T-helper 2 cell (primary cell): ENCODE measurements at places on chromosomes 3 and 15.

DNA sequence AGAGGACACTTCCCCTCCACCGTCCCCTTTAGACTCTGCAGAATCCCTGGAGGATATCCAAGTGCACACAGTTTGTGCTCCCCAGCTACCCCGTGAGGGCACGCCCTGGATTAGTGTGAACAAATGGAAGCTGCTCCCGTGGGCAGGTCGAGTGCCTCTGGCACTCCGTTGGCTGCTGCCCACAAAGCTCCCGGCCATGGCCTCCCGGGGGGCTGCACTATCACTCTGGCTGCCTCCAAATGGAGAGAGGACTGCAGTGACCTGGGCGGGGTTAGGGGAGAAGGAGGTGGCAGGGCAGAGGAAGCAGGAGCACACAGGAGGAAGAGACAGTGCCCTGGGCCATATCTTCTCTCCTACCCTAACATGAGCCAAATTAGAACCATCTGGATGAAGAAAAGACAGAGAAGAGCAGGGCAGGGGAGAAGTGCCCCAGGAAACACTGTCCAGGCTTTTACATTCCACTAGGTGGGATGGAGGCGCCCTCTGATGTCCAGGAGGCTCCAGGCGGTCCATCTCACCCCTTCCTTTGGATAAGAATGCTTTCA lies 29.4 kb upstream of the ACAD9 start:
- DNase-seq: no peak

DNA sequence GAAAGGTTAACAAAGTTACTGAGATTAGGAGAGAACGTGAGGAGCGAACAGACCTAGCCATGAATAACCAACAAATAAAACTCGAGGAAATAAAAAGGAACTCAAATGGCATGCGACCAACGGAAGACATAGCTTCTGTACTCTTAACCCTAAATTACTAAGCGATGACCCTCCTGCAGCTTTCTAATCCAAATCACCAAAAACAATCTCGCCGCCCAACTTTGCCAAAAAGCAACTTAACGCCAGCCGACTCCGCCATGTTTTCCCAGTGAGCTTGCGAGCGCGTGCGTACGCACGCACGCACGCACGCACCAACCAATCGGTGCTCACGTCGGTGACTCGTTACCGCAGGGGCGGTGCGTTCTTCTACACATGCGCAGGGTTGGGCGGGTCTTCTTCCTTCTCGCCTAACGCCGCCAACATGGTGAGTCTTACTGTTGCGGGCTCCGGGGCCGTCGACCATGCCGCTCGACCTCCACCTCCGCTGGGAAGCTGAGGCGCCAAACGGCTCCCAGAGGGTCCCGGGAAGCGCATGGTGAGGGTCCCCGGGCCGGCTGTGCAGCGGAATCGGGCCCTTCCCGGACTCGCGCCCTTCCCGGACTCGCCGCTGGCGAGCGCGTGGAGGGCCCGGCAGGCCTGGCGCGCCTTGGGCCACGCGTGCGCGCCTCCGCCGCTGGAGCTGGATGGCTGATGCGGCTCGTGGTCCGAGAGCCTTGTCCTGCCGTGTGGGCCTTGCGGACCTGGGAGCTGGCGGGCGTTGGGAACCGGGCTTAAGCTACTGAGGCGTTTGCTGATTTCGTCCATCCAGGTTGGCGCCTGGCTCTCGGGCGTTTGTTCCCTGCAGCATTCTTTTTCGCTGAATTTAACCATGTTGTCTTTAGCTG lies at the start of gene RPL14:
RPL14 (plus strand) TSS at position 400 of the 884 bp plus-strand sequence; CDS start at position 533, 133 bp downstream.
- DNase-seq: peak; percentile 98

DNA sequence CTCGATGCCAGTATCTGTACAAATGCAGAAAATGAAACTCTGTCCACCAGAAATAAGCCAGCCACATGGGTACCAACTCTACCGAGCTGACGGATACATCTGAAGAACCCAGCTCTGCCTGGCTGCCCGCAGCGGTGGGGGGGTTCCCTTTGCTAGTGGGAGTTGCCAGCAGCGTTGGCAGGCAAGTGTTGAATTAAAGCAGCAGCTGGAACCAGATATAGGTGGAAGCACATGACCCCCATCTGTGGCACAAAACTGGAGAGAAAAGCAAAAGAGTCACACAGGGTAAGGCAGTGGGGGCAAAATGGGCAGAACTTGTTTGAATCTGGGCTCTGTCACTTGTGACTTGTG lies 17.9 kb downstream of the CRYGS start:
- DNase-seq: no peak

GRCh38 chr15:85730001-85730820 lies 64.5 kb downstream of the KLHL25 start:
- peak; percentile 74 for DNase-seq

DNA sequence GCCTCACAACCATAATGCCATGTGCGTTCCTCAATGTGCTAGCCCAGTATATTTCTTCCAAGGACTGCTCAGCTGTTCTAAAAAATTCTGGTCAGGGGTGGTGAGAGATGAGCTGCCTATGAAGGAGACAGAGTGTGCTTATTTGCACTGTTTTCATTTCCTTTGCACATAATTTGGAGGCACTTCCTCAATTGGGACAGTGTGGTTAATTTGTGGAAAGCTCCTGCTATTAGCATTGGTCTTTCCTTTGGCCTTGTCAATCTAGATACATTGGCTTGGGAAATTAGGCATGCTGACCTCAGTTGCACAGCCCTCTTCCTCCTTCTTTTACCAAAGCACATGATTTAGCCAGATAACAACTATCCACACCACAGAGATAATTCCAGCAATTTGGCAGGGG lies 9.4 kb downstream of the FAM81A start:
- no peak for DNase-seq

DNA sequence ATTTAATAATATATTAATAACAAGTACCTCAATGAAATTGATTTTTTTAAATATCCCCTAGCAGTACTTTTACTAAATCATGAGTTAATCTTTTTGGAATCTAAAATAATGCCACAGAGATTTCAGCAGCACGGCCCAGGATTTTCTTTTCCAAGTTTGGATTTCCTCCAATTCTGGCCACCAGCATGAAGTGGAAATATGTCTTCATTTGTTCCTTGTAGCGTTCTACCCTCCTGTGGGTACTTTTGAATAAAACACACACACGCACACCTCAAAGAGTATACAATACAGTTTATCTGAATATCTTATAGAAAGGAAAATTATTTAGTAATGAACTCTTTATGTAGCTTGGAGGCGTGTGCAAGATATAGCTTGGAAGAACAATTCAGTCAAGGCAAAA lies 125.1 kb upstream of the STT3B start:
- no peak for DNase-seq

- no peak for DNase-seq
Measured at GRCh38 chr3:89889386-89889785, 782.0 kb downstream of the EPHA3 start.

DNA sequence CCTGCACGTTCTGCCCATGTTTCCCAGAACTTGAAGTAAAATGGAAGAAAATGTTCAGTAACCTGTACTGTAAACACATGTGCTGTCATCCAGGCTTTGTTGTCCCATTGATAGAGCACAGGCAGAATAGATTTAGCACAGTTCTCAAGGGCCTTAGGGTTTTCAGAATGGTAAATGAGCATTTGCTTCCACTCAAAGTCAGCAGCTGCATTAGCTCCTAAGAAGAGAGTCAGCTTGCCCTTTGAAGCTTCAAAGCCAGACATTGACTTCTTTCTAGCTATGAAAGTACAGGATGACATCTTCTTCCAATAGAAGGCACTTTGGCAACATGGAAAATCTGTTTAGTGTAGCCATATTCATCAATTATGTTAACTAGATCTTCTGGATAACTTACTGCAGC lies 76.2 kb upstream of the TMEM108 start:
- no peak for DNase-seq

- no peak for DNase-seq
Measured at GRCh38 chr15:38895326-38896255, 331.0 kb upstream of the RASGRP1 start.

DNA sequence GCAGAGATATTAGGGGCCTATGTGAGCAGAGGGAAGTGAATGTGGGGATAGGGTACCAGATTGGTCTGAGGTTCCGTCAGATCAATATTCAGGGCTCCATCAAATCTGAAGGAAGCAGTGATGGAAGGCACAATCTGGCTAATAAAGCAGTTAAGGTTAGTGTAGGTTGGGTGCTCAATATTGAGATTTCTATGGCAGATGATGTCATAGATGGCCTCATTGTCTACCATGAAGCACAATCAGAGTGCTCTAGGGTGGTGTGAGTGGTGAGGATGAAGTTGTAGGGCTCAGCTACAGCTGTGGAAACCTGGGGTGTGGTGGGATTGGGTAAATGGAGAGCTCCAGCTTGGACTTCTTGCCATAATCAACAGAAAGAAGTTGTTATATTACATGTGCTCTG lies 58.2 kb downstream of the NR2F2 start:
- no peak for DNase-seq

DNA sequence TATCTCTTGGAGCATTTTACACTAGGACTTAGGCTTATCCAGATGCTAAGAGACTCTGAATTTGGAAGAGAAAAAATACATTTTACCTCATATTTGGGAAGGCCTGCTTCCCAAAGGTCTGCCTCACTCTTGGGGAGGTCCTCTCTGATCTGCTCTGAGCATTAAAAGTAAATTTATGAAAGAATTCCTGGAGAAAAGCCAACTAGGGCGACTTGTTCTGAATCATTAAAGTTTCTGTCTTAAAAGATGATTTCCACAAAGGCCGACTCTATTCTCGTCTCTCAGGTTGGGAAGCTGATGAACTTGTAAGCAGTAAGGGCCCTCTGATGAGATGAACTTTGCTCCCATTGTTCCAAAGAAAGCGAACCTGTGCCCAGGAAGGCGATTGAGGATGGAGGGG lies 48.7 kb upstream of the HES1 start:
- no peak for DNase-seq

DNA sequence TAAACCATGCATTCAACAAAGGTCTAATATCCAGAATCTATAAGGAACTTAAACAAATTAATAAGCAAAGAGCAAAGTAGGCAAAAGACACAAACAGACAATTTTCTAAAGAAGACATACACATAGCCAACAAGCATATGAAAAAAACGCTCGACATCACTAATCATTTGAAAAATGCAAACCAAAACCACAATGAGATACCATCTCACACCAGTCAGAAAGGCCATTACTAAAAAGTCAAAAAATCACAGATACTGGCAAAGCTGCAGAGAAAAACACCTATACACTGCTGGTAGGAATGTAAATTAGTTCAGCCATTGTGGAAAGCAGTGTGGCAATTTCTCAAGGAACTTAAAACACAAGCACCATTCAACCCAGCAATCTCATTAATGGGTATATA lies 53.8 kb downstream of the FSIP1 start:
- DNase-seq: no peak

- DNase-seq: no peak
Measured at GRCh38 chr3:127342735-127343134, 54.9 kb upstream of the PRR20G start.

DNA sequence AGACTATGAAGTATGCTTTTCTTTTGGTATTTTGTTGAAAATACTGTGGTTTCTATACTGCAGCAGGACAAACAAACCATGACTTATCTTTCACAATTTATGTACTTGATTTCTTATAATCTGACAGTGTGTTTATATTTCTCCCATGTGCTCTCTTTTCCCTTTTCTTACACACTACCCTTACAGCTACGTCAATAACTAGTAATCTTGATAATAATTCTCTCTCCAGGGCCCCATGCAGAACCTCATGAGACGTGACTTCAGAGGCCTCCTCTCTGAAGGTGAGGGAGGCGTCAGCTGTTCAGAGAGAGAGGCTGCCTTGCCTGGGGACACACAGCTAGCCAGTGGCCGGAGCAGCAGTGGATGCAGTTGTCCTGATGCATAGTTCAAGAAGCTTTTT lies 35.9 kb downstream of the KY start:
- DNase-seq: no peak

GRCh38 chr15:90489514-90489913 lies 40.2 kb upstream of the CRTC3 start:
- DNase-seq: no peak

DNA sequence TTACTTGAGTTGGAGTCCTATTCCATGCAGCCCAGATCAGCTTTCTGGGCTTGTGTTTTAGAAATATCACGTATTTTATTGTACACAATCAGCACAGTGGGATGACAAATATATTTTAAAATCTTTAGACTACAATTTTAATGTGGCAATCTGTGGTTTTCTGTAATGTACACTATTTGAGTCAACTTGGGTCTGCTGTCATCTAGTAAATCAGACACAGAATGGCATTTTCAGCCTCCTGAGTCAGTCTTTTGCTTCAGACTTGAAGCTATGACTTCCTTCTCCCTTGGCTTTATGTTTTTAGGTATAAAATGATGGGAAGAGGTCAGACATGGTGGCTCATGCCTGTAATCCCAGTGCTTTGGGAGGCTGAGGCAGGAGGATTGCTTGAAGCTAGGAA lies 232.1 kb downstream of the NECTIN3 start:
- no peak for DNase-seq

- no peak for DNase-seq
Measured at GRCh38 chr15:100856867-100857266, 22.8 kb upstream of the ALDH1A3 start.

DNA sequence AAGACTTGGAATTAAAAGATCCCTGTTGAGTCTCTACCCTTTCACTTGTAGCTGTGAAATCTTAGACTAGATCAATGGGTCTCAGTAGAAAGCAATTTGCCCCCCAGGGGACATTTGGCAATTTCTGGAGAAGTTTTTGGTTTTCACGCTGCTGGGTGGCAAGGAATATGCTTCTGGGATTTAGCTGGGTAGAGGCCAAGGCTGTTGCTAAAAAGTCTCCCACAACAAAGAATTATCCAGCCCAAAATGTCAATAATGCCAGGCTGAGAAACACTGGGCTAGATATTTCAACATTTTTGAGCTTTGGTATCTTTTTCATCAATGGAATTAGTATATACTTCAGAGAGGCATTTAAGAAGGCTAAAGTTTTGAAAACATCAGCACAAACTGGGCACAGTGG lies 8.7 kb downstream of the CAPN7 start:
- DNase-seq: no peak

GRCh38 chr3:171028025-171028778 lies 1.7 kb upstream of the SLC2A2 start:
- peak; percentile 88 for DNase-seq

DNA sequence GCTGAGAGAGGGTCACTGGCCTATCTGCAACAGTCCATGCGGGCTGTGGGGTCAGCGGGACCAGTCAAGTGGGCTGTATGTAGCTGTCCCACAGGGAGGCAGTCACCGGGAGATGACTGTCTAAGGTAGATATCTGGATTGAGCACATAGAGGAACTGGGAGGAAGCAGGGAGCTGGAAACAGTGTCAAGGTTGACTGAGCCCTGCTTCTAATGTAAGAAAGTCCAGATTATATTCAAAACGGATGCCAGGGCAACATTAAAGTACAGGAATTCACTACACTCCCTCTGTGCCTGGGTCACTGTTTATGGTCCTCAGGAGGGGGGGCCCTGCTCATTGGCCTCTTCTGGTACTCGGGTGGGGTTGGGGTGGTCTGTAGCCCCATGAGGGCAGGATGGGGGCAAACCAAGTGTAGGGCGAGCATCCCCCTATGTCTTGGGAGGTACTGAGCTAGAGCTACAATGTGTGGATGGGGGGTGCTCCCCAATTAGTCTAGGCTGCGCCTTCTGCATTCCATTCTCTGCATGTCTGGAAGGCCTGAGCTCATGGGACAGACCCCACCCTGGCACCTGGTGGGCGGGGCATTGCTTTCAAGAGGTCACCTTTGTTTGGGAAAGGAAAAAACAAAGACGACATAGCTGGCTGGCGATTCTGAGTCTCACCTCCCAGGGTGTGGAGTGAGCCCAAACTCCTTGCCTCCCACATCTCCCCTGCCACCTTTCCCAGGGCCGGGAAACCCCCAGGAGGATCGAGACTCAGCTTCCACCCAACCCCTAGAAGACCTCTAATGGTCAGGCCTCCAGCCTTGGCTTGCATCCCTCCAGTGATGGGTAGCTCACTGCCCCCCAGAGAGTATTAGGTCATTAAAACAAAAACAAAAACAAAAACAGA lies 45.1 kb upstream of the C15orf39 start:
- no peak for DNase-seq
